ENCODE measurements at places on chromosomes 5 and 9.

GRCh38 chr5:173633304-173633703 lies 16.9 kb upstream of the BOD1 start:
- no peak for DNase-seq

- DNase-seq: no peak
Measured at GRCh38 chr5:14341571-14342230, 198.6 kb downstream of the TRIO start.

DNA sequence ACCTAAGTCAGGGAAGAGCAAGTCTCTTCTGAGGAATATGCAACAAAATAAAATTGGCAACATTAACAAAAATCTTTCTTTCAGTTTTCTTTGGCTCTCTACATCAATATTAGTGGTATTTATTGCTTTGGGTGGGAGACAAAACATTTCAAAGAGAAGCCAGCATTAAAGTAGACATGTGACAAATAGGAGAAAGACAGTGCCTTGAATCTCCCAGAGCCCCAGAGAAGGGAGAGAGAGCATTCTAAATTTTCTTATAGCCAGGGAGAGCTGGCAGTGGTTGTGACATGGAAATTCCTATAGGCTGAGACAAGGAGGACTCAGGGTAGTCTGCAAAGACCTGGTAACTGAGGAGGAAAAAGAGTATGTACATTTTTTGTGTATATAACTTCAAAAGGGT lies 79.4 kb upstream of the NREP start:
- no peak for DNase-seq

- no peak for DNase-seq
Measured at GRCh38 chr5:180832638-180833068, 28.4 kb downstream of the ZFP62 start.

DNA sequence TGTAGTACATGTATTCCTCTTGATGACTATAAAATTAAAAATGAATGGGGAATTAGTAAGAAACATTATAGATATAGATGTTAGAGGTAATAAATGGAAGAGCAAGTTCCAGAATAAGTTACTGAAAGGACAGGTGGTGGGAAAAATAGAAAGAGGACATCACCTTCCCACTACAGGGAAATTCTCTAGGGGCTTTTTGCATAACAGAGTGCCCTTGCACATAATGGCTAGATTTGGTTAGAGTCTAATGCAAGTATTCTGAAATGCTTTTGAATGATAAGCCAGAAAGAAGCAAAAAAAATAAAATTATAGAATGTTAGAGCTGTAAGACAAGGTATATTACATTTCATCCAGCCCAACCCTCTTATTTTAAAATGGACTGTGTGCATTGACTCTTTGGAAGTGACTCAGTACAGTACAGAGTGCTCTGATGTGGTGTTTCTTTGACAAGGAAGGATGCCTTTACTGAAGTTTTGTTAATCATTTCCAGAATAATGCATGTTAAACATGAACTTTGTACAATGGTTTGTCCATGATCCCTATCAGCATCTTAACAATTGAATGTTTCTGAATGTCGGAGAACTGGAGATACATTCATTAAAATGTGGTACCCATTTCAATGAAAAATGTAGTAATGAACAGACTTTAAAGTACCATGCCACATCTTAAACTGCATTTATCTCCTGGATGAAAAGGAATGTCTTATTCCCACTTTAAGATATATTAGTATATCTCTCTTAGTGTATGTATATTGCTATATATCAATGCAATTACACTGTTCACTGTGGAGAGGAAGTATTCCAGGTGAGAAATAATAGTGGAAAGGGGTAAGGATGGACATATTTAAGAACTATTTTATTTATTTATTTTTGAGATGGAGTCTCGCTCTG lies 391.1 kb downstream of the ADGRV1 start:
- no peak for DNase-seq

- DNase-seq: no peak
Measured at GRCh38 chr5:172005708-172006320, 624 bp downstream of the FBXW11 start.

GRCh38 chr5:115377468-115378217 lies 81.2 kb upstream of the CCDC112 start:
- no peak for DNase-seq

DNA sequence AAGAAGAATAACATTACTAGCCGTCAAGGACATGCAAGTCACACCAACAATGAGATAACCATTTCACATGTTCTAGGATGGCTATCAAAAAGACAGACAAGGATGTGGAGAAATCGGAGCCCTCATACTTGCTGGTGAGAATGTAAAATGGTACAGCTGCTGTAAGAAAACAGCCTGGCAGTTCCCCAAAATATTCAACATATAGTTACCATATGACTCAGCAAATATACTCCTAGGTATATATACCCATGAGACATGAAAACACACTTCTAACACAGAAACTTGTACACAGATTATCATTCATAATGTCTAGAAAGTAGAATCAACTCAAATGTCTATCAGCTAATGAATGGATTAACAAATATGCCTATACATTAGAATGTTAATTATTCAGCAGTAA lies 105.4 kb upstream of the PCAT7 start:
- DNase-seq: no peak

GRCh38 chr5:37933576-37933975 lies 93.7 kb upstream of the GDNF start:
- no peak for DNase-seq

- no peak for DNase-seq
Measured at GRCh38 chr5:158142156-158142555, 283.2 kb upstream of the CLINT1 start.
